ENCODE measurements at places on chromosomes 5 and 9.

- no peak for DNase-seq
These were observed 114.2 kb upstream of the ITGA1 start for GRCh38 chr5:52673495-52673894.

DNA sequence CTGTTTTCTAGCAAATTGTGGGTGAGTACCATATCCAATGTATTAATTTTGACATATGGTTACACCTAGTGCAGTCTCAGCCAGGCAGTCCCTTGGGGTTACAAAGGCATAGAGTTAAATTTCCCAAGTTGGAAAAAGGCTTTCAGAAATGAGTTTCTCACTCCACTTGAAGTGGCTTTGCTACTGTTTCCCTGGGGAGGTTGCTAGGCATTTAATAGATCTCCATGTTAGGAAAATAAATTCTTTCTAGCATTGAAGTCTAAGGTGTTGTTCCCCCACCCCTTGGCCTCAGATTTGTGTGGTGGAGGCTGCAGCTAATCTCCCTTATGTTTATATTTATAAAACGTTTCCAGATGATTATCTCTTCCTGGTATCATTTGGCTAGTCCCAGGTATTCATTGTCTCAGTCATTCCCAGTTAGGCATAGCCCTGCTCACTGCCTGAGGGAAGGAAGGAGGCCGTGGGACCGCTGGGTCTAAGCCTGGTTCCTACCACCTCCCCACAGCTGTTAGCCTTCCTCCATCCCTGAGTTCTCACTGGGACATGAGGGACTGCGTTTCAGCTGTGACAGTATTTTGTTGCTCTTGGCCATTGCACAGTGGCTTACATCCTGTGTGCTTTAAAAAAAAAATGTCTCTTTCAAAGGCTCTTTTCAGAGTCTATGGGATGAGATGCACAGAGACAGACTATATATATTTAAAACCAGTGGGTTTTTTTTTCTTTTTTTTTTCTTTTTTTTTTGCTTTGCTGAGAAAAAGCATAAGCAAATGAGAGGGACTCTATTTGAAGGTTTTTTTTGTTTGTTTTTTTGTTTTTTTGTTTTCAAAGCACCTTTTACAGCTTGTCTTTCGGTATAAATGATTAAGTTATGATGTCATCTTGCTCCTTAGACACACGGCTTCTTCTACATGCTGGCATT, 121.5 kb downstream of the MAST4 start:
- no peak for DNase-seq

DNA sequence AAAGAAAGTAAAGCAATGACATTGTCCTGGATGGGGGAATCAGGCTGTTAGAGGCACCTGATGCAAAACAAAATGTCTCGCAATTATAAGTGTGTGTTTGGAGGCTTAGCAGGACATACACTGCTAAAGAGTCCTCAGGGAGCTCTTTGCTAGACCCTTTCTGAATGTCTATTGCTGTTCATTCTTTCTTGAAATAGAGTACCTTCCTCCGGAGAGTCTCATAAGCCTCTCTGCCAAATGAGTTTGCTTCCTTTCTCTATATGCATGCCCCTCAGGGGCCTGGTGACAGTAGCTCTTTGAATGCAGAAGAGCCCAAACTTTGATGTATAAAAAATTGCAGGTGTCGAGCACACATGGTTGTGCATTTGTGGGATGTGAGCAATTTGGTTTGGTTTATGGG, 26.4 kb upstream of the ADAMTSL1 start:
- DNase-seq: no peak

DNA sequence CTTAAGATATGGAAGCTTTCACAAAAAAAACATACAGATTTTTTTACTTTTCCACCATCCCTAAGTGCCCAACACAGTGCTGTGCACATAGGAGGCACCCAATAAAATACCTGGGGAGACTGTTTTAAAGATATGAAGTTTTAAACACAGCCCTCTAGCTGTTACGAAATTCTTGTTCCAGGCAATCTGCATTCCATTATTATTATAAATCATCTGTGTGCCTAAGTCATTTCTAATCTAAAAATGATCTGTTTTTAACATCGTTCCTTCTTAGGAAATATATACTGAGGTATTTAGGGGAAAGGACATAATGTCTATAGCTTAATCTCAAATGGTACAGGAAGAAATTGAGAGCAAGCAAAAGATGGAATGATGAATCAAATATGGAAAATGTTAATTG, 32.7 kb upstream of the ISCA1 start:
- no peak for DNase-seq
